ENCODE measurements at places on chromosomes 1 and 21.

DNA sequence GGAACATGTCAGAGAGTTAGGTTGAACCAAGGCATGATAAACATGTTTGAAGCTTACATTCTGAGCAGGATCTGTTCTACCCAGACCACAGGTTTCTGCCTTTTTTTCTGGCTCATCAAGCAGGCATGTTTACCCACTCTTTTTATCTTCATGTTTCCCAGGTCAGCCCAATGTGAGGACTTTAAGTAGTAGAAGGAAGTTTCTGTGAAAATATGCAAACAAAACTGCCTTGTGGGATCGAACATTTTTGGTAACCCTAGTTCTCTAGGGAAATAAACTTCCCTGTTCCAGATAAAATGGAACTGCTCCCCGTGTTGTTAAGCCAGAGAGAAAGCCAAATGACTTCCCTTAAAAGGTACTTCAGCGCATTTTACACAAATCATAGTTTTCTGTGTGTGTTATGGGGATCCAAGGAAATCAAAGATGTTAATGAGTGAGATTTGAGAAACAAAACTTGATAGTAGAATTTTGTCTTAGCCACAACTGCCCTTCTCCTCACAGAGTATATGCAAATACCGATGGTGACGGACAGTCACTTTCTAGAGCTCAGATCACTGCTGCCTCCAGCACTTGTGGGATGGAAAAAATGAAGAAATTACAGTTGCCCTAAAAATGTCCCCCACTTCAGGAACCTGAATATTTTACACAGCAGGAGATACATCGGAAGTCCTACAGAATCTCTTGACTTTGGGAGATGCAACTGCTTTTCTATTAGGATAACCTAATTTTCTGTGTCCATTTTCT, 765 bp upstream of the HIPK1 start:
- no peak for DNase-seq

- no peak for DNase-seq
Observed at GRCh38 chr1:218718206-218718605, 373.1 kb downstream of the TGFB2 start.

DNA sequence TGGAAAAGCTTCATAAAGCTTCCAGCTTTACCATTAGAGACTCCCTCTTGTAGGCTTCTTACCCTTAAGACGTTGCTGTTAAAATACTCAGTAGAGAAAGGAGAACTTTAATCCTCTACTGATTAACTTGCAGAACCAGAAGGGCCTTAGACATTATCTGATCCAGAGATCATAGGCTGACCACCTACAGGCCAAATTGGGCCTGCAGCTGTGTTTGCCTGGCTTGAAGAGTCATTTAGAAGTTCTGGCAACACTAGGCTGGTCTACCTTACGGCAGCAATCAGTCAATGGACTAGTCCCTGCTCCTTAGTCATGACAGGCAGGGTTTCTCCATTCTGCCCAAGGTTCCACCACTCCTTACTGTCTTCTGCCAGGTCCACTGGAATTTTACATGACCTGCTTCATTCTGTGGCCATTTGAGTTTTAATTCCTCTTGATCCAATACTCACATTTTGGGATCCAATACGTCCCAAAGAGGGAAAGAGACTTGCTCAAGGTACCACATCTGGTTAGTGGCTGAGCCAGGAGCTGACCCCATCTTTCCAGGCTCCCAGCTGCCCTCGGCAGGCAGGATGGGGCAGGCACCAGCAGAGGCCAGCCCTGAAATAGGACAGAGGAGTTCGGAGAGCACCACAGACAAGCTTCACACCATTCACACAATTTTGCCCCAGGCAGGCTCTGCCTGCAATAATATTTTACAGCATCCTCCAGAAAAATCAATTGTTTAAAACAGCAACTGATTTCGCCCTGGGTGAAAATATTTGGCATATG, 96.8 kb downstream of the TNR start:
- no peak for DNase-seq

GRCh38 chr1:202568410-202568809, 141.8 kb downstream of the SYT2 start:
- no peak for DNase-seq

- no peak for DNase-seq
Observed at GRCh38 chr1:56416495-56416894, 162.9 kb downstream of the PLPP3 start.

GRCh38 chr1:152774875-152775274, at the start of gene LCE1F:
LCE1F (plus strand) TSS chr1:152775140; CDS start chr1:152776372, 1,232 bp downstream.
- DNase-seq, result no peak

DNA sequence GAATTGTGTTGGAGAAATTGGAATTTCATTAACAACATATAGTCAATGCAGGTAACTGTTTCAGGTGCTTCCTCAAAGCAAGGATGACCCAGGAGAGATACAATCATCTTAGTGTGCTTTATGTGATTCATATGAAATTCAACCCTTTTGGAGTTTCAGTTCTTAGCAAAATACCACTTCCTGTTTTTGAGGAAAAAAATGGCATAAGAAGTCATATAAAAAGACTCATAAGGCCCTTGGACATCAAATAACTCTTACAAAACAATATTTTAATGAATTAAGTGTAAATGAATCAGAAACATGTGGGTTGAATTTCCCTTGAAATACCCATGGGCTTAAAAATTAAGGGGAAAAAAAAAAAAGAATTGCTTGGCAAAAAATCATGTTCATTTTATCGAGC, 926.6 kb downstream of the LTN1 start:
- no peak for DNase-seq

- no peak for DNase-seq
Observed at GRCh38 chr1:219153723-219154122, 20.0 kb upstream of the LYPLAL1 start.

- no peak for DNase-seq
Observed at GRCh38 chr1:60956520-60956919, 125.8 kb upstream of the NFIA start.

DNA sequence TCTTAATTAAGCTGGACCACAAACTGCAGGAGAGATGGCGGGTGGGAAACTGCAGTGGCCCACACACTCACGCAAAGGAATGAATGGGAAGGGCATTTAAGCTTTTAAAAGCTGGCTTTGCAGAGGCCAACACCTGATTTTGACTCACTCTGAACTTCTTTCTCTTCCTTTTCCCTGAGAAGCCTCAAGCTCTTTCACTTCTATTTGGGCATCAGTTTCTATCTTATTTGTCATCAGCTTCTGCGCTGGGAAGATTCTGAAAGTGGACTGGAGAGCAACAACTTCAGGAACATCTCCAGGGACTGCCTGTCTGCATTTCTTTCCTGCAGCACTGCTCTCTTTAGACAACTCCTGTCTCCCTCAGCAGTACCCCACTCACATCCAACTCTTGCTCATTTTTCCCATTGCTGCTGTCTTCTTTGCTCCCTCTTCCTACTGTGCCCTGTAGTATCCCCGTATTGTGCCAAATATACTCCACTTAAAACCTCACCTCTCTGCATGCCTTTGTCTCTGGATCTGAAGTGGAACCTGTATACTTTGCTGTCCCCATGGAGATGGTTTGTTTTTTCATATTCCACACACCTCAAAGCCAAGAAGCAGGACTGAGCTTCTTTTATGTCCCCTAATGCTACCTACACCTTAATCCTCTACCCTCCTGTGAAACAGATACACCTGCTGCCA, 143.3 kb upstream of the JUN start:
- DNase-seq, result no peak

DNA sequence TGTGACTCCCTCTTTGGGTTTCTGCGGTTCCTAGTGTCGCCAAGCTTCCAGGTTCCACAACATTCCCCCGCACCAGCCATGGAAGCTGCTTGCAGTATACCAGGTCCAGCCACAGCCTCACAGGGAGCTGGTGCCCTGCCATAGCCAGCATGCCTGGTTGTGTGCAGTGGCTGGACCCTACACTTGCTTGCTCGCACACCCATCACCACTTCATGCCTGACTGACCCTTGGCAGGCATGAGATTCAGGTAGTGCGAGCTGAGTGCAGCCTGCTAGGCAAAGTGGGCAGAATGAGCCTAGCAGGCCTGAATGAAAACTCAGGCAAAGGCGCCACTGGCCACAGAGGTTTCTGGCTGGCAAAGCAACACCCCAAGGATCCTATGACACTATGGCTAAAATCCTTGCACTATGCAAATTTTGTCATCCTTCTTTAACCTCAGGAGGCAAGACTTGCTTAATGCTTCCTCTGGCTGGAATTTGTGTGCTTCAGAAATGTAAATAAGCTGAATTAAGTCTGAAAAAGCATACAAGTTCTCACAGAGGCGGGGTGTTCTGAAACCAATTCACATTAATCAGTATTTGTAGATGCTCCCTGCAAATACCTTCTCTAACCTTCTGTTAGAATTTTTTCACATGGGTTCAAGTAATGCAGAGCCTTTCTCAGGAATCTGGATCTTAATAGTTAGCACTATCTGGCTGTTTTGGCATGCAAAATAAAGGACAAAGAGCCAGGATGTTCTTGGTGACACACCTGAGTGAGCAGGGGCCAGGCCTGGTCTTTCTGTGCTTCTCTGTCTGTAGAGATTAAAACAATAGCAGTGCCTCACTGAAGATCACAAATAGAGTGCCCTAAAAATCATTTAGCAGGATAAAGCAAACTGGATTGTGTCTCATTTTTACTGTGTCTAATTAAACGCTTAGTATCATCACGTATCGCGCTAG, 256.9 kb downstream of the GPATCH2 start:
- no peak for DNase-seq

DNA sequence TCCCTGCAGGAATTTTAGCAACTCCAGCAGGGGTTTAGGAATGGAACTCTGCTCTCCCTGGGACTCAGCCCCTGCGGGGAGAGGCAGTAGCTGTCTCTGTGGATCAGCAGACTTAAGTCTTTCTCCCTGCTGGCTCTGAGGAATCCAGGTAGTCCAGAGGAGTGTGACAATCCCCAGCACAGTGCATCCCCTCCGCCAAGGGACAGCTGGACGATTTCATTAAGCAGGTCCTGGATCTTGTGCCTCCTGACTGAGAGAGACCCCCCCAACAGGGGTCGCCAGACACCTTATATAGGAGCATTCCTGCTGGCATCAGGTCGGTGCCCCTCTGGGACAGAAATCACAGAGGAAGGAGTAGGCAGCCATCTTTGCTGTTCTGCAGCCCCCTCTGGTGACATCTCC, 30.6 kb downstream of the AKT3 start:
- no peak for DNase-seq

DNA sequence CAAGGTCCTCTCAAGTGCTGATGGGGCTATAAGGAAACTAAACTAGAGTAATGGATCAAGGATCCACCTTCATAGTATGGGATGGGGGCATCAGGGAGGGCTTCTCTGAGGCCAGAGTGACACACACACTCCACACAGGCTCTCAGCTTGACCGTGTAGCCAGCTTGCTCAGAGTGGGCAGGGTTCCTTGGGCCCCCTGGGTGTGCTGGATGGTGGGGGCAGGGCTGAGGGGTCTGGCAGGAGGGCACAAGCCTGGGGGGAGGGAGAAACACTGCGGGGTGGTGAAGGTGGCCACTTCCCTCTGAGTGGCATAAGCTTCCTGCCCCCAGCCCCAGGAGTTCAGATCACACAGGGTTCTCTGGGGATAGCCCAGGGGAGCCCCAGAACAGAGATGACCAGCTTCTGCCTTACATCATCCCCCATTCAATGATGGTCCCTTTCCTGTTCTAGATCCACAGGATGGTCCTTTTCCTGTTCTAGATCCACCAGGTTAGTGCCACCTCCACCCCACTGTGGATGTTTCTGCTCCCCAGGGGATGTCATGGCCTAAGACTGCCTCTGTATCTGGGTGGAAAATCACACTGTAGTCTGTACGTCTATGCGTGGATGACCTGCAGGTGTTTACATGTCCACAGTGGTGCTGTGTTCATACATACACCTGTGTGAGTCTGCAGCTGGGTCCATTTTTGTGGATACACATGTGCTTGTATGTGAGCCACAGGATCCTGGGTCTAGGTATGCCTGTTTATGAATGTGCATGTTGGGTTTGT, 525.0 kb downstream of the PTPRU start:
- no peak for DNase-seq

DNA sequence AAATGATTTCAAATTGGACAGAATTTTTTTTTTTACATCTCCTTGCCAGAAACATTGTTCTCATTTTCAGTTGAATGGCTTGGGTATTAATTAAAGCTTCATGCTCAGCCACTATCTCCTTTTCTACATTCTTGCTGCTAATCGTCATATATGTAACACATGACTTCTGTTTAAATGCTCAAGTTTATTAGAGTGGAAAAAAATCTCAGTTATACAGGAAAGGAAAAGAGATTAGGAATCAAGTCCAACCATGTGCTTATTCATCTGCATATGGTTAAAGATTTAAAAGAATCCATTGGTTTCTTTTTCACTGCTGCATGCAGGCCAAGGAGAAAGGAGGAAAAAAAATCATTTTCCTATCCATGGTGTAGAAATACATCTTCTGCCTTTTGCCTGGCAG, 47.3 kb upstream of the CNN3 start:
- DNase-seq, result no peak

DNA sequence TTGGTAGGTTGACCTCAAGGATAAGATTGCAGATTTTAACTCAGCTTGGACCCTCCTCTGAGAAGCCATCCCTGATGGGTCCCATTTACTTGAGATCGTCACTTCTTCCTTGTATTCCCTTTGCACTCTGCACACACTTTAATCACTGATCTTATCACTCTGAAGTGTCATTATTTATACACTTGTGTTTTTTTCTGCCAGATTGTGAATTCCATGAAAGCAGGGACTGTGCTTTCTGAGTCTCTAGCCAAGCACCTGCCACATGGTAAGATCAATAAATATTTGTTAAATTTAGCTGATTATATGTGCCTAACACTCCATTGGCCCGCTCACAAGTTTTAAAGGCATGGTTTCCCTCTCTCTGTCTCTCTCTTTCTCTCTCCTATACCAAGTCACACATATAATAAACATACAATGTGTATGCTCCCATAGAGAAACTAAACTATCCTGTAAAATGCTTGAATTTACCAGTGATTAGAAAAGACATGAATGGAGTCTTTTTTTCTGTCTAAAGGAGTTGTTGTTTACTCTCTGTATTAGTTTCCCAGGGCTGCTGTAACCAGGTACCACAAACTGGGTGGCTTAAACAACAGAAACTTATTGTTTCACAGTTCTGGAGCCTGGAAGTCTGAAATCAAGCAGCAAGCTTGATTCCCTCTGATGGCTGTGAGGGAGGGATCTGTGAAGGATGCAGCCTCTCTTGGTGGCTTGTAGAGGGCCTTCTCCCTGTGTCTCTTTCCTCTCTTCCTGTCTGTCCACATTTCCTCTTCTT, 105.2 kb upstream of the GADD45A start:
- no peak for DNase-seq

GRCh38 chr1:162406811-162407210, 5.1 kb downstream of the SH2D1B start:
- DNase-seq, result no peak

- DNase-seq, result no peak
Observed at GRCh38 chr1:25757846-25758185, 42.2 kb upstream of the SELENON start.

GRCh38 chr1:23405946-23406345, 18.6 kb downstream of the TCEA3 start:
- no peak for DNase-seq

DNA sequence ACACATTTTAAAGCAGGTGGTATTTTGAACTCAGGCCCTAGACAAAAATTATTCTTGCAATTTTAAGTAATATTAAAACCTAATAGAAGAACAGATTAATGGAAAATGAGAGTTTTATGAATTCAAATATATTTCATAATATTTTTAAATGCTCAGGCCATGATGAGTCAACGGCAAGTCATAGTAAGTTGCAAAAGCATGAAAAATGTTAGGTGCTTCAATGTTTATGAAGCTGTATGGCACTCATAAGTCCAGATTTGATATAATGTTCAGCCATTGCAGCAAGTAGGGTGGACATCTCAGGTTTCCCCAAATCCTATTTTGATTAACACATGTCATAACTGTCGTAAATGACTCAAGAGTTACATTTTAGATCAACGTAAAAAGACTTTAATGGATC, 112.6 kb downstream of the GRIK1 start:
- no peak for DNase-seq

Measured in suprapubic skin (tissue), 4 donors.